ENCODE measurements at places on chromosomes 2 and 18.
A peak's percentile ranks its signal among the peaks of the same experiment; 100 is the strongest.

GRCh38 chr2:47334356-47335136 is 68.4 kb upstream of the MSH2 start:
- H3K27ac ChIP-seq = peak overlapping the region; percentile 53
- H3K4me3 ChIP-seq = no peak overlapping the region
- no peaks in the 10 kb centered on the region for H3K36me3 ChIP-seq
- DNase-seq = no peak
- H3K27me3 ChIP-seq = no peaks in the 10 kb centered on the region
- peaks cover 22% of the 10 kb centered on the region for H3K4me1 ChIP-seq

DNA sequence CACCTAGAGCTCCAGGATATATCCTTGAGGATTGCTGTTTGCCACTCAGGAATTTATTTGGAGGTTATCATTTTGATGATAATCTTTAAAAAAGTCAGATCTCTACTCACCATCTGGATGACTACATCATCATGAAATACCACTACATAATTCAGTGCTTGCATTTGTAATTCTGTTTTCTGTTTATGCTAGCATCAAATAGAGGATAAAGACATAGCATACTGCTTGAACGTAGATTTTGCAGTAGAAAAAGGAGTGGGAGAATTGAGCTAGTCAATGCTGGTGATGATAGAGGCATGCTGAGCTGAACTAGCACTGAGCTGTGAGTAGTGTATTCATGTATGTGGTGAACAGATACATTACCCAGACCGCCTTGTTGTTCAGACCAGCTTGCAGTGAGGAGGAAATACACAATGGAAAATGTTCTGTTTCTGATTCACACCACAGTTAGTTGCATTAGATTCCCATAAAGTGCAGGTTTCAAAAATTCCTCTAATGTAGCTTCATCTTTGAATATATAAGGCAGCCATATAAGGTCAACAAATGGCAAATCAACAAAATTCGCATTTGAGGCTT is 68.8 kb upstream of the CDC42EP3 start:
- no peak overlapping the region for H3K27ac ChIP-seq
- H3K4me1 ChIP-seq = no peaks in the 10 kb centered on the region
- peaks cover 6% of the 10 kb centered on the region for H3K27me3 ChIP-seq
- DNase-seq = no peak

DNA sequence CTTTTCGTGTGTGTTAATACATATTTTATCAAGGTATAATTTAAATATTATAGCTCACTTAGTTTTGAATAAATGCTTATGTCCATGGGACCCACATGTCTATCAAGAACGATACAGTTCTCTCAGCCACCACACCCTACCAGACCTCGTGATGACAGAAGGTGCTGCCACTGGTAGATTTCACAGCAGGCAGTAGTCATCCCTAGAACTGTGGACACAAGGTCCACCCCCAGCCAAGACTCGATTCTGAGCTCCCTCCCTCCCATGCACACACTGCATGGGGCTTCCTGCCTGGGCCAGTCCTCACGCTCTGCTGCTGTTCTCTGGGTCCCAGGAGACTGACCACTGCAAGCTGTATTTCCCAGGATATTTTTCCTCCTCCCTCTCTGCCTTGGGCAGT is 26.5 kb upstream of the CREB1 start:
- no peak overlapping the region for H3K27ac ChIP-seq
- no peak for DNase-seq
- peaks cover 17% of the 10 kb centered on the region for H3K4me1 ChIP-seq

DNA sequence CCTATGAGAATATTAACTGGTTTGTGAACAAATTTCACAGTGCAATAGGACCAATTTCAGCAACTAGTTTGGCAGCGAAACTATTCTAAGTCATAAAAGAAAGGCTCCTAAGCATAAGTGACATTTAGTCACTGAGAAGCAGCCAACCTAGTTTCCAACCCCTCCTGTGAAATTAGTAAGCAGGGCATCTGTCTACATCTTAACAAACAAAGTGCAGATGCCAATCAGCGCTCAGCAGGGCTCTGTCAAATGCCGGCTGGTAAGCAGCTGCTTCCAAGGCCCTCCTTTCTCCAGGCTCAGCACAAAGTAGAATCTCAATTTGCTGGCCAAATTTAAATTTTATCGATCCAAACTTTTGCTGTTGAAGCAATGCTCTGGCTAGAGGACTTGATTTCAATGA is 124.7 kb downstream of the ICOS start:
- H3K27me3 ChIP-seq = no peaks in the 10 kb centered on the region
- no peak for DNase-seq
- H3K27ac ChIP-seq = no peak overlapping the region
- H3K4me3 ChIP-seq = no peak overlapping the region

GRCh38 chr2:171855401-171855800 is 38.6 kb downstream of the SLC25A12 start:
- no peaks in the 10 kb centered on the region for H3K36me3 ChIP-seq
- no peak overlapping the region for H3K4me3 ChIP-seq
- no peak overlapping the region for H3K27ac ChIP-seq
- H3K27me3 ChIP-seq = no peaks in the 10 kb centered on the region
